Neural cell (in vitro differentiated cells): ENCODE measurements at places on chromosomes 4 and X. TPM values are rescaled to one million over a fixed set of nuclear protein-coding genes. Genes with fewer than 3 reads are reported as not detected.

PASD1 gene
- polyA plus RNA-seq = not detected in 2 replicates

FRG2 gene
- not detected in 2 replicates for polyA plus RNA-seq

TLL1 gene
- not detected in 2 replicates for polyA plus RNA-seq

AFM gene
- not detected in 2 replicates for polyA plus RNA-seq

JADE3 gene
- polyA plus RNA-seq = 6.8 and 7.7 TPM in 2 replicates

TLR3 gene
- polyA plus RNA-seq = not detected in 2 replicates

PPEF1 gene
- polyA plus RNA-seq = 1.5 and 1.6 TPM in 2 replicates

SLC26A1 gene
- polyA plus RNA-seq = 0.12 and 1.1 TPM in 2 replicates
